ENCODE measurements at places on chromosomes 1 and 21. TPM values are rescaled to one million over a fixed set of nuclear protein-coding genes. Genes with fewer than 3 reads are reported as not detected.

OR2T5 gene
- not detected for total RNA-seq

USH2A gene
- total RNA-seq = not detected

CLEC20A gene
- not detected for total RNA-seq

GRCh38 chr1:160717306-160717705, 5.7 kb upstream of the CD48 start:
- H3K36me3 ChIP-seq = peaks cover 1% of the 10 kb centered on the region
- no peak overlapping the region for H3K27ac ChIP-seq
- H3K27me3 ChIP-seq = no peaks in the 10 kb centered on the region
- DNase-seq = no peak

GRCh38 chr21:45499201-45499750, 43.0 kb downstream of the SLC19A1 start:
- H3K27me3 ChIP-seq = no peaks in the 10 kb centered on the region
- no peaks in the 10 kb centered on the region for H3K36me3 ChIP-seq
- H3K4me1 ChIP-seq = peaks cover 1% of the 10 kb centered on the region
- H3K4me3 ChIP-seq = no peak overlapping the region
- no peak for DNase-seq

DNA sequence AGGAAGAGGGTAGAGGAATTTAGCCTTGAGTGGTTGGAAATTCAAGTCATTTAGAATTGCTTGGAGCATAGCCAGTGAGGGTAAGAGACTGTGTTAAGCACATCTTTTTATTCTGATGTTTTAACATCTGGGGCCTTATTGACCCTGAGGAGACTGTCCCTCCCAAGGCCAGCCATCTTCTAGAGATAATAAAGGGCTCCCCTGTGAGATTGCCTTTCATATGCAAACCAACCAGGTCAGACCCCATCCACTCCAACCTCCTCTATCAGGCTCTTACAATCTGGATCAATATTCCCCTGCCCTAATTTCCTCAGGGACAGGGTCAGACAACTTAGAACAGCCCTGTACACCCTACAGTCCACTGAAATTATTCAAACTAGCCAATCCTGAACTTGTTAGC, 93.8 kb downstream of the ATP1B1 start:
- no peak overlapping the region for H3K27ac ChIP-seq
- no peak overlapping the region for H3K4me3 ChIP-seq
- peaks cover 8% of the 10 kb centered on the region for H3K36me3 ChIP-seq
- H3K27me3 ChIP-seq = no peaks in the 10 kb centered on the region
- no peak for DNase-seq
- no peaks in the 10 kb centered on the region for H3K4me1 ChIP-seq

DNA sequence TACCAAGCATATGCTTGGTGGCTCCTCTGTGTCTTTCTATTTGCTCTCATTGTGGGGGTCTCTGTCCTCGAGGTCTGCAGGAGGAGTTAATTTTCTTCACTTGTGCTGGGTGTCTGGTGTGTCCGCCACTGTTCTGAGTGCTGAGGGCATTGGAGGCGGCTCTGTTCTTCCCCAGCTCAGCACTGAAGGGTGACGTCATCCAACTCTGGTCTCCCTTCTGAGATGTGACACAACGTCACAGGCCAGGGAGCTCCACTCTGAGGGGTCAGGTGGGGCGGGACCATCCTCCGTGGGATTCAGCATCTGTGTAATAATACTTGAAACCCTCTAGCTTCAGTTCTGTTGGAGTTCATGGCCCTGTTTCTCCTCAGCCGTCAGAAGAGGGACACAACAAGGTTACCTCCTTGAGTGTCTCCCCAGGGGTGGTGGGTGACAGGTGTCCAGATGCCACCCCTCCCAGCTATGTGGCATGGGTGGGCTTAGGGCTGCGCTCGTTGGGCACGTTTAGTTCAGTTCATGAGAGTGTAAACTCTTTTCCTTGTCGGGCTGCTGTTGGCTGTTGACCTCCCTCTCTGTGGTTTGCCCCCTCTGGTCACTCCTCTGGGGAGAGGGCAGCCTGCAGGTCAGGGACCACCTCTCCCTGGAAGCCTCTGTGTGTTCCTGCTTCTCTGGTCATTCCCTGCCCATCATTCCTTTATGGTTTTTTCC, 3.1 kb downstream of the IBA57 start:
- no peak overlapping the region for H3K4me3 ChIP-seq
- peaks cover 32% of the 10 kb centered on the region for H3K4me1 ChIP-seq
- no peaks in the 10 kb centered on the region for H3K36me3 ChIP-seq
- H3K27me3 ChIP-seq = no peaks in the 10 kb centered on the region
- no peak overlapping the region for H3K27ac ChIP-seq
- DNase-seq = no peak

GRCh38 chr1:179794669-179795068, 51.6 kb downstream of the FAM163A start:
- H3K4me1 ChIP-seq = no peaks in the 10 kb centered on the region
- DNase-seq = no peak
- no peaks in the 10 kb centered on the region for H3K36me3 ChIP-seq
- H3K27ac ChIP-seq = no peak overlapping the region
- peaks cover 2% of the 10 kb centered on the region for H3K27me3 ChIP-seq
- no peak overlapping the region for H3K4me3 ChIP-seq

- H3K4me1 ChIP-seq = peaks cover 98% of the 10 kb centered on the region
- H3K27ac ChIP-seq = peak overlapping the region; percentile 96
- DNase-seq = no peak
- peaks cover 63% of the 10 kb centered on the region for H3K36me3 ChIP-seq
- no peaks in the 10 kb centered on the region for H3K27me3 ChIP-seq
Measured at GRCh38 chr1:42935313-42935895, 23.3 kb downstream of the SLC2A1 start.
